Stimulated activated CD4-positive, alpha-beta T cell treated with anti-CD3 and anti-CD28 coated beads, Interleukin-15, amount 100 ng/mL, for 24 hours (primary cell): ENCODE measurements at places on chromosomes 12 and 14.

- DNase-seq: no peak
Measured at GRCh38 chr12:83630526-83630925, 943.8 kb downstream of the TMTC2 start.

DNA sequence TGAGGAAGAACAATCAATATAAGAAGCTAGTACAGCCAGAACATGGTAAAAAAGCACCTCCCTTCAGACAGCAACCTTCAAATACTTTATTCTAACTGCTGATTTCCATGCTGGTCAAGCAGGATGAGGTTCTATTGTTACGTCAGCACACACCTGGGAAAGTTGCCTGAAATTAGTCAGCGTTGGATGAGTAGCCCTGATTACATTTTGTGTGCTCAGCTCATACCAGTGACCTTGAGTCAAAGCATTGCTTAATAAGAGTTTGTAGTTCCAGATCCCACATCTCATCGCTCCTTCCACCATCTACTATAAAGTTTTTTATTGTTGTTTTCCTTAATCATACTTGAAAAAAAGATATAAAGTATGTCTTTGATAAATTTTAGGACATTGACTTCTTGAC is 361.5 kb downstream of the EGLN3 start:
- DNase-seq: no peak

DNA sequence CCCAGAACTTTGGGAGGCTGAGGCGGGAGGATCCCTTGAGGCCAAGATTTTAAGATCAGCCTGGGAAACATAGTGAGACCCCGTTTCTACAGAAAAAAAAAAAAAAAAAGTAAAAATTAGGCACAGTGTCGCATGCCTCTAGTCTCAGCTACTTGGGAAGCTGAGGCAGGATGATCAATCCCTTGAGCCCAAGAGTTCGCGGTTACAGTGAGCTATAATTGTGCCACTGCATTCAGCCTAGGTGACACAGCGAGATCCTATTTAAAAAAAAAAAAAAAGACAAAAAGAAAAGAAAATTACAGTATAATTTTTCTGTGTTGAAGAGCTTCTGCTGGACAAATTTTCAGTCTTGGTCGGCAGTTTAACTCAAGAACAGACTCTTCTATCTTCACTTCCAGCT is 133.9 kb upstream of the FGD4 start:
- DNase-seq: no peak

DNA sequence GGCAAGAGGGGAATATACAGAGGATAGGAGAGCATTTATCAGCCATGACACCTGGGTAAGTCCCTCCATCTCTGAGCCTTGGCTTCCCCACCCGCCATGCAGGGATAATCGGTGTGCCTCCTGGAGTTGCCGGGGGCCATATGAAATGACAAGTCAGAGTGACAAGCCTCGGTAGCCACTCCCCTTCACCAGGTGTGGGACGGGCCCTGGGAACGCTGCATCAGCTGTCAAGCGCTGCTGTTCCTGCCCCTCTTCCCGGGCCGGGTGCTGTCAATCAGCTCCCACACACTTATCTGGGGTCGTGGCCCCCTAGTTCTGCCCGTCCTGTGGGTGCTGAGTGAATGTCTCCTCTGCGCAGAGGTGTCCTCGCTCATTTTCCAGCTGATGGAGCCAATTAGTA is 57.2 kb downstream of the MVK start:
- no peak for DNase-seq

DNA sequence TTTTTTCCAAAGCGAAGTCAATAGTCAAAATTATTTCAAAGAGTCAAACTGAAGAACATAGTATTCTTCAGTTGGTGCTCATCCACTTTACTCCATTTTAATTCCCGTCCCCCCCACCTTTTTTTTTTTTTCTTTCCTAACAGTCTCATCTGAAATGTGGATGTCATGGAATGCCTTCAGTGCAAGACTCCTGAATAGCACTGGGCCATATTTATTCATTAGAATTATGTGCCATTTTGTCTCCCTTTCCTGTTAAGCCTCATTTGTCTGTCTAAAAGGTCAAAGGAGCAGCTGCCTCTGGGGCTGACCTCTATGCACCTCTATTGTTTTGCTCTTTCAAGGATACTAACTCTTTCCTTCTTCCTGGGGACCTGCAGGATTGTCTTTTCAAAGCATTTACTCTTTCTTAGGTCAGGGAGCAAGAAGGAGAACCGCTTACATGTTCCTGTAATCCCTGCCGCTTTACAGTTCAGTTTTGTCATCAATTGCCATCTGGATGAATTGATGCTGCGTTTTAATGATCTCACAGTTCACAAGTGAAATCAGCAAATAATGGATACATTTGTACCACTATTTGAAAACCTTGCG is 310.6 kb downstream of the NPAS3 start:
- DNase-seq: no peak
